ENCODE measurements at places on chromosomes 11 and 22. TPM values are rescaled to one million over a fixed set of nuclear protein-coding genes. Genes with fewer than 3 reads are reported as not detected.

OR10A2 gene
- total RNA-seq, result not detected

KRTAP5-7 gene
- total RNA-seq, result not detected

PRR33 gene
- not detected for total RNA-seq

INSC gene
- total RNA-seq, result not detected

GLYATL1 gene
- not detected for total RNA-seq

KCNK4 gene
- total RNA-seq, result not detected

SHISAL1 gene
- total RNA-seq, result 5.8 TPM
